Kasumi-1 (cell line): ENCODE measurements at places on chromosomes 2 and 18.

- DNase-seq: no peak
Measured at GRCh38 chr2:68236876-68237275, 15.5 kb downstream of the PPP3R1 start.

- DNase-seq: no peak
Measured at GRCh38 chr2:119197126-119197405, 26.6 kb upstream of the STEAP3 start.

DNA sequence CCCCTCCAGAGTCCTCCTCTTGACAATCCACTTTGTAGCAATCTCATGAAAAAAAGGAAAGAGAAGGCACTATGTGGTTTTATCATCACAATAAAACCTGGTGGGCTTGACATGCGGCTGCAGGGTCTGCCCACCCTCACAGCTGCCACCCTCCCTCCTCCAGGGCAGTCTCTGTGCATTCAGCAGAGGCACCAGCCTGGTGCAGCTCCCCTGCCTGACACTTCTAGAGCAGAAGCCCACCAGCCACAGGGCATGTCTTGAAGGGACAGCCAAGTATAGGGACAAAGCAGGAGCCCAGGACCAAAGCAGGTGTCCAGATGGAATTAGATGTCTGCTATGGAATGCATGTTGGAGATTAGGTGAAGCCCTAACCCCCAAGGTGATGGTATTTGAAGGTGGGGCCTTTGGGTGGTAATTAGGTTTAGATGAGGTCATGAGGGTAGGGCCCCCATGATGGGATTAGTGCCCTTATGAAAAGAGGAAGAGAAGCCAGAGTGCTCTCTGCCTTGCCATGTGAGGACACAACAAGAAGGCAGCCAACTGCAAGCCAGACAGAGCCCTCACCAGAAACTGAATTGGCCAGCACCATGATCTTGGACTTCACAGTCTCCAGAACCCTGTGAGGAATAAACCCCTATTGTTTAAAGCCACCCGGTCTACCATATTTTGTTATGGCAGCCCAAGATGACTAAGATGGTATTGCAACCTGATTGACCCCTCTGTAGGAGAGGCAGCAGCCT, 86.9 kb downstream of the MCFD2 start:
- no peak for DNase-seq

DNA sequence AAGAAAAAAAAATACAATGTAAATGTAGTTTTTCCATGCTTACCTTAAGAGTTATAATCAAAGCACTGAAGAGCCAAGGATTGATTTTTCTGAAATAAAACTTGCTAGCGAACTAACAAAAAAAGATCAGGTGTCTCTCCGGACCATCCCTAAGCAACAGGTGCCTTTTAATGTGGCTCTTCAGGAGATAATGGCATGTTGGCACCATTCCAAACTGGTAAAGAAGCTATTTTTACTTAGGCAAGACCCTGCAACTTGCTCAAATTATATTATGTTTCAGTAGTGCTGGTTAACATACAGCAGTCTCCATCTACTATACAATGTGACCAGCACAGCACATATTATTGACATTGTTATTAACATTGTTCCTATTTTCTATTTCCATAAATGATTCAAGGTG, 2.3 kb upstream of the GCC2 start:
- DNase-seq: no peak
